ENCODE measurements at places on chromosomes 16 and 17.

GRCh38 chr17:15965528-15965927 is 20.6 kb downstream of the ADORA2B start:
- no peak for DNase-seq

- DNase-seq: no peak
Observed at GRCh38 chr16:67661101-67661761, 471 bp downstream of the PARD6A start.

DNA sequence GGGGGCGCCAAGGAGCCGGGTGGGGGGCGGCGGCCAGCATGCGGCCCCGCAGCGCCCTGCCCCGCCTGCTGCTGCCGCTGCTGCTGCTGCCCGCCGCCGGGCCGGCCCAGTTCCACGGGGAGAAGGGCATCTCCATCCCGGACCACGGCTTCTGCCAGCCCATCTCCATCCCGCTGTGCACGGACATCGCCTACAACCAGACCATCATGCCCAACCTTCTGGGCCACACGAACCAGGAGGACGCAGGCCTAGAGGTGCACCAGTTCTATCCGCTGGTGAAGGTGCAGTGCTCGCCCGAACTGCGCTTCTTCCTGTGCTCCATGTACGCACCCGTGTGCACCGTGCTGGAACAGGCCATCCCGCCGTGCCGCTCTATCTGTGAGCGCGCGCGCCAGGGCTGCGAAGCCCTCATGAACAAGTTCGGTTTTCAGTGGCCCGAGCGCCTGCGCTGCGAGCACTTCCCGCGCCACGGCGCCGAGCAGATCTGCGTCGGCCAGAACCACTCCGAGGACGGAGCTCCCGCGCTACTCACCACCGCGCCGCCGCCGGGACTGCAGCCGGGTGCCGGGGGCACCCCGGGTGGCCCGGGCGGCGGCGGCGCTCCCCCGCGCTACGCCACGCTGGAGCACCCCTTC is 484 bp downstream of the FZD2 start:
- DNase-seq: no peak

DNA sequence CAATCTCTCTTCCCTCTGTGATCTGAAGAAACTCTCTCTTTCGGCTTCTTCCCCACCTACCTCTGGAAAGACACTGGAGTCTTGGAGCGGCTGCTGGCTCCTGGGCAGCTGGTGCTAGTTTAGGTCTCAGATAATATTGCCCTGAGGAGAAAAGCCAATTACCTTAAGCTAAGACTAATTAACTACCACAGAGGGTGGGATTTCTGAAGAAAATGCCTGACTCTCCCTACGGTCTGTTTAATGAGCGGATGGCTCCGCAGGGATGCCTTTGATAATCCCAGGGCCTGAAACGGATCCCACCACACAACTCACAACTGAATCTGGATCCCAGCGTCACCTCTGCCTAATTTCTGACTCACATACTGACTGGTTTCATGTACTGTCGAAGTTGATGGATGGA is 127.0 kb upstream of the NLRP1 start:
- DNase-seq: no peak

DNA sequence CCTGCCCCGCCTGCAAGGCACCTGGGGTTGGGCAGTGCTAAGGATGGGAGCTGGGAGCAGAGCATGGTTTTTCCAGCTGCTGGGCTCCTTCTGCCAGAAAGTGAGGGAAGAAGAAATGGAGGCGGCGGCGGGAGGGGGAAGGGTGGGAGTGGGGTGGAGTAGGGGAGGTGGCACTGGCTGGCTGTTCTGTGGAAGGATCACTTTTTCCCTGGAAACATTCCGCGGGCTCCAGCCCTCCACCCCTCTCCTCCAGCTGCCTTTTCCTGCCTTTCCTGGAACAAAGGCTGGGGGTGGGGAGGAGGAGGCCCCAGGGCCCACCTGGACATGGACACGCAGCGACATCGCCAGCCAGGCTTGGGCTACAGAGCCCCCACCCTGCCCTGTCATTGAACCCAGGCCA is 41.1 kb downstream of the CFAP20 start:
- no peak for DNase-seq

GRCh38 chr16:11613381-11614303 is 26.9 kb upstream of the LITAF start:
- no peak for DNase-seq

DNA sequence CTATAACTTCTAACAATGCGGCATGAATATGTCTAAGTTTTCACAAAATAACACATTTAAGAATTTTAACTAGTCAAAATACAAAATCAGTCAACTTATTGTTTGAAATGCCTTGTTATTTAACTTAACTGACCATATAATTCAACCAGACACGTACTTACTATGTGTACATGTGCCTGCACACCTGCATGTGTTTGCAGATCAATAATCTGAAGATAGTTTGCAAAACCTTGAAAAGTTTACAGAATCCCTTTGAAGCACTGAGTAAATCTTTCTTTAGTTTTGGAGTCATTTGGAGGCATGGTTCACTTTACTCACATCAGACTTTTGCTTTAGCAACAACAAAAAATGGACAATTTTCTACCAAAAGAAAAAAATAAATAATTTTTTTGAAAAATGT is 363.8 kb downstream of the PMP22 start:
- DNase-seq: no peak

DNA sequence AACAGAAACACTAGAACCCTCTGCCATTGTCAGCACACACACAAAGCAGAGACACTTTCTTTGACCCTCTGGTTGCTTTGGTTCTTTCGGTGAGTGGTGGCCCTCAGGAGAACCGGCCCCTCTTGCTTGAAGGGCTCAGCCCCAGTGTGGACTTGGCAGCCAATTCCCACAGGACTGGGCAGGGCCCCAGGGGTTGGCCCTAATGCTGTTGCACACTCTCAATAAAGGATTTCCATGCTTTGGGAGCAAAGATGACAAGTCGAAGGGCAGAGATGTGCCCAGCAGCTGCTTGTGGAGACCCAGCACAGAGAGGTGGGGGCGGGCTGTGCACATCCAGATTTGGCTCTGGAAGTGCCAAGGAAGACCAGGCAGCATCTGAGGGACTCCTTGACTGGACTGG is 149.0 kb downstream of the NTN1 start:
- no peak for DNase-seq

- DNase-seq: peak; percentile 6
Observed at GRCh38 chr17:73998653-73999645, 204.5 kb upstream of the RPL38 start.

GRCh38 chr17:2403044-2403443 is 2.2 kb upstream of the MNT start:
- DNase-seq: no peak

DNA sequence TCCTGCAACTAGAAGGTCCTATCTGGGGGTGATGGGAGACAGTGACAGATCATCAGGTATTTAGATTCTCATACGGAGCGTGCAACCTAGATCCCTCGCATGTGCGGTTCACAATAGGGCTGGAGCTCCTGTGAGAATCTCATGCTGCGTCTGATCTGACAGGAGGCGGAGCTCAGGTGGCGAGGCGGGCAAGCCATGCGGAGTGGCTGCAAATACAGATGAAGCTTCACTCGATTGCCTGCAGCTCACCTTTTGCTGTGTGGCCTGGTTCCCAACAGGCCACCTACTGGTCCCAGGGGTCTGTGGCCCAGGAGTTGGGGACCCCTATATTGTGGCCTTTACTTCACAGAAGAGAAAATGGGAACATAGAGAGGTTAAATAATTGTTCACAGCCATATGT is 200.4 kb downstream of the IRF8 start:
- no peak for DNase-seq

GRCh38 chr16:71319999-71320398 is 30.8 kb upstream of the CMTR2 start:
- DNase-seq: no peak

DNA sequence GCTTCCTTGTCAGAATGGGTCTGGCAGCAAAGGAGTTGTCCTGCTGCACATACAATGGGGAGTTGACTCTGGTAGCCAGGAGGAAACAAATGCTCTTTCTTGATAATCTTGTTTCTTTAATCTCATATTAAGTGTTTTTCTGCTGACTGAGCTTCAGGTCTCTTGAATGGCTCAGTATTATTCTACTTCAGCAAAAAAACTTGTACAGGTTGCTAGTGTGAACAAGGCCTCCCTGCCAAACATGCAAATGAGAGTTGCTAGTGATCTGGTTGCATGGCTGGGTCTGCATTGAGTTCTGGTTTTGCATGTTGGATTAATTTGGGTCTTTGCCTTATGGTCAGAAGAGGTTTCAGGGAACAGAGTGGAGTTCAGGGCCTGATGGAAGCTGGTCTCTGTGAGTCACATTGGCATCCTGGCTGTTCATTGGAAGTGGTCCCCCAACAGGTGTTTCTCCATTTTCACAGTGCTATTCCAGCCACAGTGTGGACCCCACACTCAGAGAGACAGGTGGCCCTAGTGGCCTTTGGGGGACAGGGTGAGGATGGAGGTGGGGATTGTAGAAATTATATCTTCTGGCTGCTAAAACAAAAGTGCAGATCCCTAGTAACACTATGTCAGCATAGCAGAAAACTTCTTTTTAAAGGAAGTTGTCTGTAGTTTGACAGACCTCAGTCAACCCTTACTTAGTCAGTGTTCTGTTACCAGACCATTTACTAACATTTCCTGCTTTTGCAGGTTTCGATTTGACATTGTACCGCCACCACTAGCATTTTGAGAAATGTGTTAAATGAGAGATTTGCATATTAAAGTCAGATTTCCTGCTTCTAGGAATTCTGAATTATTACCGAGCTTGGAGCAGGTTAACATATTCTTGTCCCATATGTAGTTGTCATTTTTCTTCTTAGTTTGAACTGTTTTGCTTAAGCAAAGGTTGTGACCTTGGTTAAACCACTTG is 47.1 kb downstream of the EPN2 start:
- DNase-seq: no peak

- DNase-seq: no peak
Observed at GRCh38 chr16:66592814-66593213, 11.7 kb upstream of the CMTM3 start.

DNA sequence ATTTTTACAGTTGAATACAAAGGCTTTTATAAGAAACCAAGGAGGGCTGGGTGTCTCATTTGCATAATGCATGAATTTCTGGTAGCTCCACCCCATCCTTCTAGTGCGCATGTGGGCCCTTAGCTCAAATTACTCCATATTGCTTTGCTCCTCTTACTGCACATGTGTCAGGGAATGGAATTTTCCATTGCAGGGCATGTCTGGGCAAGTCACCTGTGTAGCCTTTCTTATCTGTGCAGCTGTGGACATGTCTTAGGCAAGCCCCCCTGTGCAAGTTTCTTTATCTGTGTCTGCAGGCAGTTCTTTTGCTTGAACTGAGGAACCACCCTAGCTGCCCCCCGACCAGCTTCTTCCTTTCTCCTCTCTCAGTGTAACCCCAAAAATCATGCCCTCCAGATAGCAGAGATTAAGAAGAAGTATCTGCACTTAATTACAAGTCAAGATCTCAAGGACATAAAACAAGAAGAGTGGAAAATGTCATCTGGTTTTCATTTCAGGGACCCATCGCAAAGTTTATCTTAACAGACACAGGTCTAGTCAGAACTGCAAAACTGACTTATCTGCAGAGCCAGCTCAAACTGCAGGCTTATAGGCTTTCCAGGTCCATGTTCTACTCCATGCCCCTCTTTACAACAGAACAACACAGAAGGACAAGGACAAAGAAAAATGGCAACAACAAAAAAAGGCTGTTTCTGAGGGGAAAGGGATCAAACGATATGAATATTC is 137.9 kb upstream of the HS3ST4 start:
- no peak for DNase-seq

- no peak for DNase-seq
Observed at GRCh38 chr17:66540131-66540781, 237.8 kb downstream of the PRKCA start.

GRCh38 chr16:62751218-62751617 is 715.0 kb upstream of the CDH8 start:
- DNase-seq: no peak
